Activated CD8-positive, alpha-beta memory T cell treated with anti-CD3 and anti-CD28 coated beads, Interleukin-2, amount 50 U/mL, for 4 hours (primary cell): ENCODE measurements at places on chromosomes 6 and 20.

DNA sequence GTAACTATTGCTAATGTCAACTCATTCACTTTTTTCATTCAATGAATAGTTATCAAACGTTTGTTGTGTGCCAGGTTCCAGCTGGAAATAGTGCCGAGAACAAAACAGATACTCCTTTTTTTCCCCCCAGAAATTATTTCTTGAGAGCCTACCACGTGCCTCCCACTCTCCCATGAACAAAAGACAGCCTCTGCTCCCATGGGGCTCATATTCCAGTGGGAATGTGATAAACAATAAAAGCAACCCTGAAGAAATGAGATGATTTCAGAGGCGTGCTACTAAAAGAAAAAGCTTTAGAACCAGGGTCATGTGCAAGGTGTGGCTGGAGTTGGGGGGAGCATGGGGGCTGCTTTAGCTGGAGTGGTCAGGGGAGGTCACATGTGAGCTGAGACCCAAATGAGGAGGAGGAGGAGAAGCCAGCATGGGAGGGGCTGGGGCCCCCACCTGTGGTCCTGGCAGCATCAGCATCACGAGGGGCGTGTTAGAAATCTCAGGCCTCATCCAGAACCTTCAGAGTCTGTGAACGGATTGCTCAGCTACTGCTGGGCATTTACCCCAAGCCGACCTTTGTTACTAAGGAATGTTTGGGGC, 157.4 kb downstream of the EYA2 start:
- DNase-seq = no peak

GRCh38 chr20:51199920-51200319, 177.0 kb upstream of the KCNG1 start:
- no peak for DNase-seq

- DNase-seq = no peak
Measured at GRCh38 chr6:47938405-47938804, 156.6 kb downstream of the OPN5 start.

- DNase-seq = peak; percentile 83
Measured at GRCh38 chr6:157221049-157221816, 102.1 kb downstream of the TMEM242 start.

GRCh38 chr6:69735027-69735426, 61.8 kb downstream of the LMBRD1 start:
- DNase-seq = no peak

- no peak for DNase-seq
Measured at GRCh38 chr6:129504456-129504855, 205.5 kb downstream of the ARHGAP18 start.

- peak; percentile 2 for DNase-seq
Measured at GRCh38 chr20:64140956-64141355, 23.3 kb upstream of the MYT1 start.

GRCh38 chr6:169990095-169991030, 238.9 kb downstream of the ERMARD start:
- DNase-seq = peak; percentile 36

GRCh38 chr6:104500265-104500664, 359.5 kb downstream of the HACE1 start:
- DNase-seq = no peak

DNA sequence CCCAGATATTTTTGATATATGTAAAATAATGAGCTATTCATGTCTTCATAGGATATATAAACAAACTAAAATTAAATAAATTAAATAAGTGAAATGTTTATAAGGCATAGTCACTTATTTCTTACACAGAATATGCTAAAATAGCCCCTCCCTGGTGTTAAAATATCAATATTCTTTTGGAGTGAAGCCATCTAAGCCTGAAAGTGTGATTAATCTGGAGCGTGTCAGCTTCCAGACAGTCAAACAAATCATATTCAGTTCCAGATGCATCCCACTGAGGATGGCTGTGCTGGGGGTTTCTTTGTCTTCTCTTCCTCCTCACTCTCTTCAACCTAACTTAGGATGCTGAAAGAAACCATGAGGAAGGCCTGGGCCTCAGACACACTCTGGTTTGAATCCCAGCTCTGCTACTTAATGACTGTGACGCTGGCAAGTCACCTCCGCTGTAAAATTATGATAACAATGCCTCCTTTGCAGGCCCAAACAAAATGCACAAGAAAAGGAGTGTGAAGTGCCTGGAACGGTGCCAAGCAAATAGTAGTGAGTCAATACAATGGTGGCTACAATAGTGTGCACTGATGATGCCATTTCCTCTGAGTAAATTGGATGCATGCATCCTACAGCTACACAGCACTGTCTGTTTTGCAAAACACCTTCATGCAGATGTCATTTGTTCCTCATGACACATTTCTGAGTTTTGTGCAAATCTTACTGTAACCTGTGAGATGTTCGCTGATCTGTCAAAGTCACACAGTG, 161.4 kb downstream of the FOXC1 start:
- DNase-seq = peak; percentile 36

- DNase-seq = no peak
Measured at GRCh38 chr6:166023273-166023989, 144.2 kb downstream of the TBXT start.

DNA sequence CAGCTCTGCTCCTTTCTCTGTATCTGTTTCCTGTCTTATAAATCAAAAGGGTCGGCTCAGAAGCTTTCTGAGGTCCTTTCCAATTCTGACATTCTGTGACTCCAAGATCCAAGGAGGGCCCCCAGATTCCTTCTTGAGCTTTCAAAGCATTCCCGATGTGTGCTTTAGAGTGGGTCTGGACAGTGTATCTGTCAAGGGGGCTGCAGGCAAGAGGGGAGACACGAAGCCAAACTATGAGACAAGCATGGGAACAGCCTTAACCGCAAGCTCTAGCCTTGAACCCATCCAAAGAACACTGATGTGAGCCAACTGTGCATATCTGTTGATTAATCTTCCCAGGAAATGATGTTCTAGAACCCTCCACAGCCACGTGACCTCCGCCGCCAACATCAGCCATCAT, 73.8 kb downstream of the TSHZ2 start:
- no peak for DNase-seq

- DNase-seq = no peak
Measured at GRCh38 chr6:15420959-15421438, 175.1 kb downstream of the JARID2 start.

- DNase-seq = no peak
Measured at GRCh38 chr6:116405138-116405537, 34.4 kb downstream of the DSE start.

DNA sequence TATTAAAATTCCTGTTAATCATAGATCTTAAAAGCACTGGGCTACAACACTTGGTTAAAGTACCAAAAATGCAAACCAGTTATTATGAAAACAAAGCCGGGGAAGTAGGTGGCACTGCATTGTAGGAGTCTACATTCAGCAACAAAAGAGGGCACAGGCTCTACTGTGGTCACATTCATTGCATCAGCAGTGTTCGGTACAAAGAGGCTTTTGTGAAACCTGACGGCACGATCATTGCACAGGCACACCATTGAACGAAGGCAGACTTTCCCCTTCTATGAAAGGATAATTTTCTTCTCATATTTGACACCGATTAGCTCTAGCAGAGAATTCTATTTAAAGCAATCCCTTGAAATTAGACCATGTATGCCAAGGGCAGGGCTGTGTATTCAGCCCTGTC, 44.6 kb upstream of the AGPAT4 start:
- no peak for DNase-seq

- no peak for DNase-seq
Measured at GRCh38 chr20:58107533-58107932, 120.9 kb downstream of the ANKRD60 start.

- no peak for DNase-seq
Measured at GRCh38 chr20:14830899-14831298, 493.5 kb upstream of the FLRT3 start.

- no peak for DNase-seq
Measured at GRCh38 chr6:21227486-21227885, 366.1 kb upstream of the SOX4 start.

DNA sequence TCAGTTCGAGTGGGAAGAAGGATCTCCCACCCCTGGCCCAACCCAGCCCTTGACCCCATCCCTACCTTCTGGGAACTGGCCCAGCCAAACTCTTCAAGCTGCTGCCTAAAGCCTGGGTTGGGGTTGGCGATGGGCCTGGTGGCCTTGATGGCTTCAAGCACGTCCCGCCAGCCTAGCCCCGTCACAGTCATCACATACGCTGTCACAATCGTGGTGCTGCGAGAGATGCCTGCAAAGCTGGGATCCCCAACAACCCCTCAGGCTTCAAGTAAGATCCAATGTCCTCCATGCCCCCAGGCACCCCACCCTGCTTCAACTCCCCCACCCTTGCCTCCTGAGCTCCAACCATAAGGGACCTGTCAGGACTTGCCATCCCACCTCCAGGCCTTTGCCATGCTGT, 7.8 kb downstream of the DUSP15 start:
- no peak for DNase-seq

GRCh38 chr6:136067731-136068341, 182.3 kb downstream of the MTFR2 start:
- no peak for DNase-seq

DNA sequence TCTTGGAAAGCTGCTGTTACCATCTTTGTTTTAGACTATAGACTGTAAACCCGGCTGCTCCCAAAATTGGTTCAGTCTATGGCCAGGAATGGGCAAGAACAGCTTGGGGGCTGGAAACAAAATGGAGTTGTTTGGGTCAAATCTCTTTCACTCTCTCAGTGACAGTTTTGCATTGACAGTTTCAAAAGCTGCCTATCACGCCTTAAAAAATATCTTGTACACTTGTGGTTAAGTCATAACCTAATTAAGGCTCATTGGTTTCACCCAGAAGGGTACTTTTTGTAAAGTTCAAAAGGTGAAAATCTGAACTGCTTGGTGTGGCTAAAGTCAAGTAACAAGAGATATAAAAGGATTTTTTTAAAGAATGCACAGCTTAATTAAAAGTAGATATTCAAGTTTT, 76.1 kb upstream of the PRL start:
- no peak for DNase-seq

DNA sequence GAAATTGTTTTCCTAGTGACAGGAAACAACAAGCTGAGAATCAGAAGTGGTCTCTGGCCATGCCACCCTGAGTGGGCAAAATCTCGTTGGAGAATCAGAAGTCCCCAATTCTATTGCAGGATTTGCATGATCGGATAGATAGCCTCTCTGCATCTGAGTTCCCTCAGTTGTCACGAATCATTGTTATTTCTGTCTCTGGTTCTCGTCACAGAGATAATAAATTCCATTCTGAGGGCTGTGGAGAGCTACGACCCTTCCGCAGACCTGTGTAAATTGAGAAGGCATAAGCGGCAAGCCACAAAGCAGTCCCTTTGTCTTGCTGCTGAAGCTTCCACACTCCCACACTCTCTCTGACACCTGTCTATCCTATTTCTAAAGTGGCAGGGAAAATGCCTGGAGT, 102.4 kb upstream of the CNR1 start:
- no peak for DNase-seq

GRCh38 chr20:41978246-41978790, 360.1 kb upstream of the CHD6 start:
- DNase-seq = no peak
